ENCODE measurements at places on chromosomes 3 and 15.

GRCh38 chr15:75389791-75390382, 21.5 kb upstream of the MAN2C1 start:
- no peak for DNase-seq

DNA sequence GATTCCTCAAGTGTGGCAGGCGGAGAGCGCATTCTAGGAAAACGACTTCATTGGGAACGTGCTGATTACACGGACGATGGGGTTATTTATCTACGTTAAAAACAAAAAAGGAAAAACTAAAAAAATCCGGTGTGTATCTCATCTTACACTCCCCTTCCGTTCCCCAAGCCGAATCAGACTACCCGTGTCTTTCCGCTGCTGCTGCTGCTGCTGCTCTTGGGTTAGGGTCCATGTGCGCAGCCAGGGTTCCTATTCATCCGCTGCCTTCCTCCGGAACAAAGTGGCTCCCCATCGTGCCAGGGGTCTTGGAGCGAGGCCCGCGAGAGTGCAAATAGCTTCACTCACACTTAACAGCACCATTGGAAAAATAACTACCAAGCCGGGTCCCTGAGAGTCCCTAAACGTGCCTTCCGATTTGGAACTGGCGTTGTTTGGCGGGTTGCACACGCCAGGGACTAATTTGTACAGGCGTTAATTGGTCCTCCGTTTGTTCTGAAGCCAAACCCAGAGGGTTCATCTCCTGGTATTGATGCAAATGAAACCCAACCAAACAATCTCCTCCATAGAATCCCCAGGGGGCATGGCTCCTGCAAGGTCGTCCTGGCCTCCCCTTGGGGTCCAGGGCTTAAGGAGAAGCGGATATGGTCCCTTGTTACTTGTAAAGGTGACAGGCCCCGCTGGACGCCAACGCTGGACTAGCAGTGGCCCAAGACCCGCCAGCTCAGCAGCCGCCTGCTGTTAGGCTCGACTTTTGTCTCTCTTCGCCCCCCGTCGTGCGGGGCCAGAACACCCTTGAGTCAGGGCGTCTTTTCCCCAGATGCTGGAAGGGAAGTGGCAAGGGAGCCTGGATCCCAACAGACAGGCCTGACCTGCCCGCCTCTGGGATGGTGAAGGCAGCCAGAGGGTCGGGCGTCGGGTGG, 11.0 kb upstream of the ONECUT1 start:
- no peak for DNase-seq

GRCh38 chr3:162142511-162142910, 645.9 kb downstream of the OTOL1 start:
- DNase-seq, result no peak

DNA sequence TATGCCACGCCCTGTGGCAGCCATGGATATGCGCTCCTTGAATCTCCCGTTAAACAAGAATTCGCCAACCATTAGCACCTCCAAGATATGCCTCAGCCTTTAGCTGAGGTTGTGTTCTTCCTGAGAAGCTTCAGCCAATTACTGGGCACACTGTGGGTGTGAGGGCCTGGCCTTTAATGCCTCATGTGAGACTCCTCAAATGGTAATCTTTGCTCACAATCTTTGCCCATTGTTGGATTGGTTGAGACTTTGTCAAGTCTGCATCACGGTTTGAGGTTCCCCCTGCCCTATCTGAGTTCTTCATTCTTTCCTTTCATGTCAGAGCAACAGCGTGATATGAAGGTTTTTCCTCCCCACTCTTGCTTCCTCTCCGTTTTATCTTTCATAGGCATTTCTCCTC, 108.1 kb upstream of the CCDC54 start:
- DNase-seq, result no peak

GRCh38 chr3:141076797-141077571, 25.8 kb downstream of the SPSB4 start:
- peak; percentile 84 for DNase-seq

GRCh38 chr3:14492948-14493881, 46.9 kb downstream of the GRIP2 start:
- no peak for DNase-seq

GRCh38 chr3:158097593-158098308, 8.5 kb downstream of the SHOX2 start:
- peak; percentile 74 for DNase-seq

DNA sequence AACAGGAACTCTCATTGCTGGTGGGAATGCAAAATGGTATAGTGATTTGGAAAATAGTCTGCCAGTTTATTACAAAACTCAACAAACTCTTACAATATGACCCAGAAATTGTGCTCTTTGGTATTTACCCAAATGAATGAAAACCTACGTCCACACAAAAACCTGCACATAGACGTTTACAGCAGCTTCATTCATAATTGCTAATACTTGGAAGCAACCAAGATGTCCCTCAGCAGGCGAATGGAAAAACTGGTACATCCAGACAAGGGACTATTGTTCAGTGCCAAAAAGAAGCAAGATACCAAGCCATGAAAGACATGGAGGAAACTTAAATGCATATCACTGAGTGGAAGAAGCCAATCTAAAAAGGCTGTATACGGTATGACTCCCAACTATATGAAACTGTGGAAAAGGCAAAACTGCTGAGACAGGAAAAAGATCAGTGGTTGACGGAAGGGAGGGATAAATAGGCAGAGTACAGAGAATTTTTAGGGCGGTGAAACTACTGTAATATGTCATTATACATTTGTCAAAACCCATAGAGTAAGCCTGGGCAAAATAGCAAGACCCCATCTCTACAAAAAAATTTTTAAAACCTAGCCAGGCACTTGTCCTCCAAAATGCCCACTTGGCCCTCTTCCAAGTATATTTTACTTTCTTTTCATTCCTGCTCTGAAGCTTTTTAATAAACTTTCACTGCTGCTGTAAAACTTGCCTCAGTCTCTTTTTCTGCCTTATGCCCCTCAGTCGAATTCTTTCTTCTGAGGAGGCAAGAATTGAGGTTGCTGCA, 4.9 kb upstream of the MKRN2OS start:
- DNase-seq, result no peak

GRCh38 chr3:14562121-14562890, 22.2 kb upstream of the GRIP2 start:
- DNase-seq, result no peak

DNA sequence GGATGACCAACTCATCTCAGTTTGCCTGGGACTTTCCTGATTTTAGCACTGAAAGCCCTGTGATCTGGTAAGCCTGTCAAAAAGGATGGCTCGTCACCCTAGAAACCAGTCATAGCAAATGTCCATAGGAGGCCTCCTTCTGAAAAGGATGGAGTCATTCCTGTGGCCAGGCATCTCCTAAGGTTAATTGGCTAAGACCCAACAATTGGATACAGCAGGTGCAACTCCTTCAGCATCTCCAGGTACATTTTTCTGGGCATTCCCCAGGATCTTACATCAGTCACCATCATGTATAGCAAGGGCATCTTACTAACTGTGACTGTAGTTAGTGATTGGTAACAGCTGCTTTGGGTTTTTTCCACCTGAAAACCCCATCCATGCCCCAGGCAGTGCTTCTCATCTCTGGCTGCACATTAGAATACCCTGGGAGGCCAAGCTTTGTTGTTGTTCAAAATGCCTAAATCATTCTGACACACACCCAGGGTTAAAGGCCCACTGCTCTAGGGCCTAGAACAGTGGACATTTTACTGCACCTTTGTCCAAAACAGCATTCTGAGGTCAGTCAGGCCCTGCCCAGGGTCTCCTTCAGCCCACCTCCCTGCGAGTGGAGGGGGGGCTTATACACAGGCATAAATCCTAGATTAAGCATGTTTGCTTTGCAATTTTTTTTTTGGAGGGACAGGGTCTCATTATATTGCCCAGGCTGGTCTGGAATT, 28.3 kb upstream of the GALNT15 start:
- DNase-seq, result no peak

DNA sequence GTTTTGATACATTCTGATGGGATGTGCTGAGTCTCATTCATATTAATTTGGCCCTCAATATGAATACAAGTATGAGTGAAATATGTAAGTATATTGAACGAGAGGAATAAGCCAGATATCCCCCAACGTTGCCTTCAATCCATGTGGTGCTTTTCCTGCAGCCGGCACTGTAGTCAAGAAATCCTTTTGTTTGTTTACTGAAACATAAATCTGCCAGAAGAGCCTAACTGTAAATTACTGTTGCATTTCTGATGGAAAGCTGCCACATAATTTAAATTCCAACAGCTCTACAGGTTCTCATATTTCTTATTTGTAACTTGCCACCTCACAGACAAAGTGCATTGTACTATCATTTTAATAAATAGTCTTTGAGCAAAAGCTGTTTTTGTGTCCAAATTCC, 314.0 kb downstream of the KBTBD8 start:
- DNase-seq, result no peak

GRCh38 chr3:171460725-171461524, 720 bp upstream of the TNIK start:
- peak; percentile 67 for DNase-seq

DNA sequence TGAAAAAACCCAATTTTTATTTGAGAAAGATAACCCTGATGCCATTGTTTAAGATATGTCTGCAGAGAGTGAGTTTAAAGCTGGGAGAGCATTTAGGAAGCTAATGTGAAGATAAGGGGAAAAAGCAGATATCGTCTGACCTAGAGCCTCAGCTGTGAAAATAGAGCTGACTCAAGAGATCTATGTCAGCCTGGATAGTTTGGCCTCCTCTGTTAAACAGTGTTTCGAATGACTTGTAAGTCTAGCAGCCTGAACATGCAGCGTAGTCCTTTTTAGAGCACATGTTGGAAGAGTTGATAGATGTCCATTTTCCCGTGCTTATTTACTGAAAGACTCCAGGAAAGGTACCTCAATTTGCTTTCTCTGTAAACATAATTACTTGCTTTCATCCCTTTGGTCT, 48.1 kb downstream of the ALCAM start:
- no peak for DNase-seq

DNA sequence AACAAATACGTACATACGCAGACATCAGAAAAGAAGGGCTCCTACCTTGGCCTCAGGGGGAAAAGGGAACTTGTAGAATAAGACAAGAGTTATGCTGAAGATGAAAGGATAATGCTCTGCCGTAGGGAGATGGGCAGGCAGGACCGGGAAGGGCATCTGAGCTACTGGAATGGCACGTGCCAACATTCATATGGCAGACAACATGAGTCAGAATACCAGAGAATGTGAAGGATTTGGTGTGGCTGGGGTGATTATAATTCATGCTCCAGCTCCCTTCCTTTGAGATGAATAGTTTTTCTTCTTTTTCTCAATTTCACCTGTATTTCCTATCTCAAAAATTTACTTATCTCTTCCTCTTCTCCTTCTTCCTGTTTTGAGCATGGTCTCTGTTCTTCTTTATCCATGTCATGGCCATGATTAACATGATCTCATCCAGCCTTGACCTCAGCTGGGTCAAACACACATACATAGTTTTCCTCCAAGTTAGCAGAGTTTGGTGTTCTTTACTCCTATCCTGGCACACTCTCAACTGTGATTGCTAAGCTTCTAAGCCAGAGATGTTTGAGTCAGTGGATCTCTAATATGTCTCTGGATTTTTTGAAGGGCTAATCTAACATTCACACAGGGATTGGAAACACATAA, 507.0 kb downstream of the FOXP1 start:
- DNase-seq, result no peak

DNA sequence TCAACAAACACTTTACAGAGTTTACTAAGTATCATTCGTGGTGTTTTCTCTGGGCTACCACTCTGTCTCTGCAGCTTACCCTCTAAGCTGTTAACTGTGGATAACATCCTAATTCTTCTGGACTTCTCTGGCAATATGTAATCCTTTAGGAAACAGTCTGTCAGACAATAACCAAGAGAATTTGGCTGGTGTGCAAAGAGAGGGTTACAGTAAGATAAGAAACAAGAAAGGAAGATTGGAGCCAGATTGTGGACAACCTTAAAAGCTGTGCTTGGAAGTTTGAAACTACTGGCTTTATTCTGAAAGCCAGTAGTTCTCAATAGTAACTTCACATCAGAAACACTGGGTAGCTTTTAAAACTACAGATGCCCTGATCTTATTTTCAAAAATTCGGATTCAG, 778 bp downstream of the ARL6 start:
- DNase-seq, result no peak

GRCh38 chr15:86162641-86163040, 83.0 kb downstream of the AGBL1 start:
- no peak for DNase-seq

- DNase-seq, result no peak
Observed at GRCh38 chr3:172903642-172904320, 153.3 kb downstream of the ECT2 start.

GRCh38 chr3:37863949-37864822, 2.5 kb downstream of the CTDSPL start:
- no peak for DNase-seq

GRCh38 chr3:194332858-194333211, 18.3 kb downstream of the CPN2 start:
- DNase-seq, result no peak

DNA sequence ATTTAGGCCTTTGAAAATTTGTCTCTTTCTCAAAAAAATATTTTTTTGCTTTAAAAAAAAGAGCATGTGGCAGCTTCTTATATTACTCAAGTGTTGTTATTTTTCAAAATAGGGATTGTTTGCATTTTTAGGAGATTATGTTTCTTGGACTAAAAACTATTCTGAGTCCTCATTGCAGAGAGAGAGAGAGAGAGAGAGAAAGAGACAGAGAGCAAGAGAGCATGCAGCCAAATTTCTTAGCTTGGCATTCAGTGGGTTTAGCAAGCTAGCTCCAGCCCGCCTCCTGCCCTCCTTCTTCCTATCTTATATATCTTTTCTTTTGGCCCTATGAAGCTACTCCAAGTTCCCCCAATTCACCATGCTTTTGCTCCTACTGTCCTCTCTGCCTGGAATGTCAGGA, 55.7 kb downstream of the CEMIP start:
- no peak for DNase-seq

- no peak for DNase-seq
Observed at GRCh38 chr3:128009952-128010846, 42.0 kb upstream of the SEC61A1 start.

DNA sequence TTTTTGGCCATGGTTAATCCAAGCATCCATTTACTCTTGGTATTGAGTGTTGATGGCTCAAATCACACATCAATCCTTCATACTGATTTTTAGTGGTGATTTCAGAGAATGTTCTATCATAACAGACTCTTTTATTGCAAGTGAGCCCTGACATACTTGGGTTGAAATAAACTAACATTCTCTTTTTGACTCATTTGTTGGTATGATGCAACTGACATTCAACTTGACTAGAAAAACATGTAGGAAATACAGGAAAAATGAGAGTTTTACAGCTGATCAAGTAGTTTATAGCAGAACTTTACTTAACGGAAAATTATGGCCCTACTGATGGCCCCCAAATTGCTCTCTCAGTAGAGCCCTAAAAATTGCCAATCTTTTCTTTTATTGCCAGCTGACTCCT, 173.9 kb upstream of the CD96 start:
- no peak for DNase-seq

GRCh38 chr3:9934235-9934621, 594 bp downstream of the CRELD1 start:
- DNase-seq, result no peak
